Suppressor macrophage treated with lipopolysaccharide for 1 hour (primary cell): ENCODE measurements at places on chromosomes 11 and 22.

GRCh38 chr11:26676641-26677040, 45.2 kb downstream of the SLC5A12 start:
- no peak for DNase-seq

- no peak for DNase-seq
Observed at GRCh38 chr11:134554861-134555260, 142.8 kb upstream of the B3GAT1 start.

DNA sequence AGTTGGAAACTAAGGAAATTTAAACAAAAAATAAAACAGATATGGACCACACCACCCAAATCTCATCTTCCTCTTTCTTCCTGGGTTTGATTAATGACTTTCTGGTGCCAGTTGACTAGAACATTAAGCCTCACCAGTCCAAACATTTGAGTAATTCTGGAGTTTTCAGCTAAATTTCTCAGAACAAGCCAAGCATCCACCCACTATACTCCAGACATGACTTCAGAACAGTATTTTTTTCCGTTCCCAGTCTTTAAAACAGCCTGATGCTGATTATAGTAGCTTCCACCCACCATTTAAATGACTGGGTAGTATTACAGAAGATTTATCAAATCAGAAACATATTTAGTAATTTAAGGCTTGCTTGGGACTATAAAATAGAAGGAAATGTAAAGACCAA, 230.9 kb upstream of the UBASH3B start:
- no peak for DNase-seq

- peak; percentile 64 for DNase-seq
Observed at GRCh38 chr11:120229451-120230424, 10.2 kb upstream of the POU2F3 start.

GRCh38 chr22:36056980-36057379, 28.4 kb upstream of the RBFOX2 start:
- DNase-seq, result no peak

DNA sequence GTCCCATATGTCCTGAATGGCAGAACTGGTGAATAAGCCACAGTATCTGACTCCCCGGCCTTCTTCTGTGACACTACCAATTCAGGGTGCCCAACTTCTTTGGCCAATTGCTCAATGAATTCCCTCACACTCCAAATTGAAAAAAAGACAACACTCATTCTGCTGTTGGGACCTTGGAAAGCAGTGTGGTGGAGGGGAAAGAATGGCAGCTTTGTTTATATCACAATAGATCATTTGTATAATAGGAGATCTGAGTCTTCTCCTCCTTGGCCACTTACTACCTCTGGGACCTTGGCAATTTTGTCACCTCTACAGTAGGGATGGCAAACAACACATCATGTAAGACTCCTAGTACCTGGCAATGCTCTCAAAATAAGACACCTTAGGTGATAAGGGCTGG, 64.6 kb downstream of the OPCML start:
- DNase-seq, result no peak

DNA sequence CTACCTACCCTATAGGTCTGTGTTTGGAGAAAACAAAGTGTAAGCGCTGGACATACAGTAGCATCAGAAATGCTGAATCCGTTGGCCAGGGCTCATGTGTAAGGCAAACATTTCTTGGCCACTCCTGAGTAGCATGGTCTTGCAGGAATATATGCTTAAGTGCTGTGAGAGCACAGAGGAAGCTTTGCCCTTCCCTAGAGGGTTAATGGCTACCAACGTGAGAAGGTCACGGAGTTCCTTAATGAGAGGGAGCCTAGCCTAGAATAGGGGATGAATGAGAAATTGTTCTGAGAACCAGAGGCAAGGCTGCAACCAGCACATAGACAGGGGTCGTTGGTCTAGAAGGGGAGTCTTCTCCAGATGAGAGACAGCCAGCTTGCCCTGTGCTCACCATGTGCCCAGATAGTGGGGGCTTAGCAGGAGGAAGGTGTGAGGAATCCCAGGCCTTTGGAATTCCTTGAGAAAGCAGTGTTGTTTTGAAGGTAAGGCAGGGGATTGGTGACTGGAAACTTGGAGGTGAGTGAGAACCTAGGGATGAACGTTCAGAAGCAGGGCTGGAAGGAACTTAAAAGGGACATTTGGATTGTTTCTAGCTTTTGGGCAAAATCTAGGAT, 29.5 kb downstream of the RCOR2 start:
- DNase-seq, result no peak

GRCh38 chr22:41966607-41967240, 2.5 kb upstream of the SEPTIN3 start:
- DNase-seq, result peak; percentile 89

GRCh38 chr22:38700270-38700788, 414 bp downstream of the JOSD1 start:
- peak; percentile 94 for DNase-seq

- peak; percentile 12 for DNase-seq
Observed at GRCh38 chr22:46229701-46230100, 20.4 kb downstream of the CDPF1 start.

- DNase-seq, result no peak
Observed at GRCh38 chr11:95680169-95680929, 109.2 kb downstream of the FAM76B start.

GRCh38 chr11:3962406-3962840, 107.0 kb downstream of the STIM1 start:
- DNase-seq, result no peak
